ENCODE measurements at places on chromosomes 16 and 17.

DNA sequence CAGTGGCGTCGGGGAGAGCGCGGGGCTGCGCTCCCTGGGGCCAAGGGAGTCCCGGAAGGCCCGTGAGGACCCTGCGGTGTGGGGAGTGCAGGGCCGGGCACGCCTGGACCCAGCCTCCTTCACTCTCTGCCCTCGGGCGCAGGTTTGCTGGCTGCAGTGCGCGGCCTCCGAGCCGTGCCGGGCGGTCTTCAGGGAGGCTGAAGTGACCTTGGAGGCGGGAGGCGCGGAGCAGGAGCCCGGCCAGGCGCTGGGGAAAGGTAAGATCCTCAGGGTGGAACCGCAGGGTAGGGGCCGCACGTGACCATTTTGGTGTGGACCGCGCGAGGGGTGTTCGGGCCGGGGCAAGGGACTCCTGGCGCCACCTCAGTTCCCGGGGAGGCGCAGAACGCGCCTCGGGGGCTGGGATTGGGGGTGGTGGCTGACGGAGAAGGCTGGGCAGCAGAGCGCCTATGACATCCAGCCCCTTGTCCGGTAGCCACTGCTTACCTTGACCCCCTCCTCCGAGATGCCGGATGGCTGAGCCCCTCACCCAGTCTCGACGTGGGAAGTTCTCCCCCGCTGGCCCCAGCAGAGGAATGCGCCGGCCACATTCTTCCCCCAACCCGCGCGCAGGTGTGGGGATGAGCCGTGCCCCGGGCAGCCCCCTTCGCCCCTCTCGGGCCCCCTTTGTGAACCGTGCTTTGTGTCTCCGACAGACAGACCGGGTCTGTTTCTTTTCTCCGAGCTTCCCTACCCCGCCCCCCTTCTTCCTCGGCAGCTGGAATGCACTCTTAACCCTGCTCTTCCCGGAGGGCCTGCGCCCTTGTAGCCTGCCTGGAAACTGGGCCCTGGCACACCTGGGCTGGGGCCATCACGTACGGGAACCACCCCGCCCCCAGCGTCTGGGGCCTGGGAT is 631 bp downstream of the CDH3 start:
- no peak overlapping the region for H3K27ac ChIP-seq
- H3K36me3 ChIP-seq = peaks cover 4% of the 10 kb centered on the region
- DNase-seq = no peak
- H3K4me3 ChIP-seq = peak overlapping the region; percentile 59
- peaks cover 83% of the 10 kb centered on the region for H3K27me3 ChIP-seq
- peaks cover 2% of the 10 kb centered on the region for H3K4me1 ChIP-seq

GRCh38 chr17:68301438-68301959 is 10.2 kb downstream of the ARSG start:
- no peak for DNase-seq
- no peak overlapping the region for H3K4me3 ChIP-seq
- peak overlapping the region; percentile 90 for H3K27ac ChIP-seq
- H3K4me1 ChIP-seq = peaks cover 39% of the 10 kb centered on the region
- H3K27me3 ChIP-seq = no peaks in the 10 kb centered on the region

DNA sequence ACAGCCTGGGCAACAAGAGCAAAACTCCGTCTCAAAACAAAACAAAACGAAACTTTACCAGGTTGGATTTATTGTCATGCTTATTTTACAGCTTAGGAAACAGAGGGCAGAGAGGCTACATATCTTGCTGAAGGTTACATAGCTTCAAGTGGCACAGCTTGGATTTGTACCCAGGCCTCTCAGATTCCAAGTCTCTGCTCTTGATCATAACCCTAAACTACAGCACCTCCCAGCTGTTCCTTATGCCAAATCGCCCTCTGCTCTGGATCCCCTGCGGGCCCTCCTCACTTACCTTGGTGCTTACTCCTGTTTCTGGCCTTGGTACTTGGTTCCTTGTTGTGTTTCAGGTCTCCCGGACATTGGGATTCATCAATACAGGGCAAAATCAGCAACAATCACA is 11.7 kb upstream of the CUEDC1 start:
- no peak overlapping the region for H3K27ac ChIP-seq
- DNase-seq = no peak
- no peak overlapping the region for H3K4me3 ChIP-seq

- no peak for DNase-seq
- no peak overlapping the region for H3K27ac ChIP-seq
- H3K4me1 ChIP-seq = no peaks in the 10 kb centered on the region
- no peaks in the 10 kb centered on the region for H3K36me3 ChIP-seq
- H3K4me3 ChIP-seq = no peak overlapping the region
These were observed 201.8 kb upstream of the CDH5 start for GRCh38 chr16:66164581-66165247.

DNA sequence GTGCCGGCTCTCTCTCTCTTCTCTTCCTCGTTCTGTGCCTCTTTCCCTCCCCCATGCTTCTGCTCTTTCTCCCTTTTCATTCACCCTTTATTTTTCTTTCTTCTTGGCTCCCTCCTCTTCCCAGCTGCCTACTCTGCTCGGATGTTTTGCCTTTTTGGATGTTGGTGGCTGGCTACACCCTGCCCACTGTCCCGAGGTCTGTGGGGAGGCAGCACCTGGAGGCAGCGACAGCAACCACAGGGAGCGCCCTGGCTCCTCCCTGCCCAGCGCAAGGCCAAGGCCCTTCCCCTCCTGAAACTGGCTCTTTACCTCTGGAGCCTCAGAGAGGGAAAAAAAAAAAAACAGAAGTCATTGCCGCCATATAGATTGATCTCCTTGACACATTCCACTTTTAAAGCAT is 20.0 kb downstream of the CLUAP1 start:
- DNase-seq = no peak
- H3K27ac ChIP-seq = no peak overlapping the region
- H3K27me3 ChIP-seq = no peaks in the 10 kb centered on the region
- peaks cover 2% of the 10 kb centered on the region for H3K4me1 ChIP-seq
- H3K4me3 ChIP-seq = no peak overlapping the region
- H3K36me3 ChIP-seq = peaks cover 27% of the 10 kb centered on the region

DNA sequence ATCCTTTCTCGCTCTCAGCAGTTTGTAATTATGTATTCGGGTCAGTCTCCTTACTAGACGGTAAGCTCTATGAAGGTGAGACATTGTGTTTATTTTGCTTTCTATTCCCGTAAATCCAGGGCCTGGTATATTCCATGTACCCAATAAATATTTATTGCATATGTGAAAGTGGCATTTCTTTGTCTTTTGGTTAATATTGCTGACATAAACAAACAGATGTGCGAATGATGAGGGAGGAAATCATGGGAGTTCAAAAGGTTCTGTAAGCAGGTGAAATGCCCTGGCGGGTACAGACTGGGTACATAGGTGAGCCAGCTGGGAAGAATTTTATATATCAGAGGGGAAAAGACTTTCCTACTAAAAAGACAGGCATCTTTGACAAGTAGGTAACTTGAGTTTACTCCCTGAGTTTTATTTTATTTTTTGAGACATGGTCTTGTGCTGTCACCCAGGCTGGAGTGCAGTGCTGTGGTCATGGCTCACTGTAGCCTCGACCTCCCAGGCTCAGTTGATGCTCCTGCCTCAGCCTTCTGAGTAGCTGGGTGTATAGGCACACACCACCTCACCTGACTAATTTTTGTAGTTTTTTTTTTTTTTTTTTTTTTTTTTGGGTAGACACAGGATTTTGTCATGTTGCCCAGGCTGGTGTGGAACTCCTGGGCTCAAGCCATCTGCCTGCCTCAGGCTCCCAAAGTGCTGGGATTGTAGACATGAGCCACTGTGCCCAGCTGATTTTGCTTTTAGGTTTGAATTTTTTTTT is 5.7 kb upstream of the METTL9 start:
- DNase-seq = no peak
- no peak overlapping the region for H3K27ac ChIP-seq
- peaks cover 10% of the 10 kb centered on the region for H3K4me1 ChIP-seq
- no peaks in the 10 kb centered on the region for H3K27me3 ChIP-seq
- no peak overlapping the region for H3K4me3 ChIP-seq

- H3K4me3 ChIP-seq = no peak overlapping the region
- H3K27ac ChIP-seq = no peak overlapping the region
- H3K27me3 ChIP-seq = no peaks in the 10 kb centered on the region
- peaks cover 30% of the 10 kb centered on the region for H3K4me1 ChIP-seq
- H3K36me3 ChIP-seq = no peaks in the 10 kb centered on the region
These were observed 25.3 kb upstream of the FAAP100 start for GRCh38 chr17:81577278-81578000.

DNA sequence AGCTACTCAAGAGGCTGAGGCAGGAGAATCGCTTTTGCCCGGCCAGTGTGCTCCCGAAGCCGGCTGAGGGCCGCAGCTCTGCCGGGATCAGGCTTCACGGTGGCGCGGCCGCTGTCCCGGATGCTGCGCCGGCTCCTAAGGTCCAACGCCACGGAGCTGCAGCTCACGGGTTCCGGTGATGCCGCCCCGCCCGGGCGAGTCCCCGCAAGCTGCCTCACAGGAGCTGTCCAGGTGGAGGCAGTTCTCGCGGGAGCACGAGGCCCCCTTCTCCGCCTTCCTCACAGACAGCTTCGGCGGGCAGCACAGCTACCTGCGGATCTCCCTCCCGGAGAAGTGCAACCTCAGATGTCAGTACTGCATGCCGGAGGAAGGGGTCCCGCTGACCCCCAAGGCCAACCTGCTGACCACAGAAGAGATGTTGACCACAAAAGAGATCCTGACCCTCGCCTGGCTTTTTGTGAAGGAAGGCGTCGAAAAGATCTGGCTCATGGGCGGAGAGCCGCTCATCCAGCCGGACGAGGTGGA is 111.4 kb upstream of the SIAH1 start:
- H3K36me3 ChIP-seq = no peaks in the 10 kb centered on the region
- no peak overlapping the region for H3K4me3 ChIP-seq
- no peak overlapping the region for H3K27ac ChIP-seq
- no peaks in the 10 kb centered on the region for H3K27me3 ChIP-seq
- no peak for DNase-seq

DNA sequence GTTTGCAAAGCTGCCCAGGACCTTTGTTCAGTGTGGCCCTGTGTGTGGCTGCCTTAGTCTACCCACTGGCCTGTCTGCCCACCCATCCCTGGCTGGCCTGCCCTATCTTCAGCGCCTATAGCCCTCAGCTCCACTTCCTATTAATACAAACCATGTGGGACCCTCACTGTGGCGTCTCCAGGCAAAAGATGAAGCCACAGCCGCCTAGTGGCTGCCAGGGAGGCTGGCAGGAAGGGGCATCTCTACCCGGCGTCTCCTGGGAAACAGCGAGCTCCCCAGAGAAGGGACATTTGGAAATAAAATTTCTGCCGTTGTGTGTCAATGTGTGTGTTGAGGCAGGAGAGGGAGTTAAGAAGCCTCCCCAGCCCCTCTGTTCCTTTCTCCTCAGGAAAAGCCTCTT is 31.5 kb downstream of the NEUROD2 start:
- H3K27ac ChIP-seq = no peak overlapping the region
- no peak overlapping the region for H3K4me3 ChIP-seq
- peaks cover 6% of the 10 kb centered on the region for H3K4me1 ChIP-seq

- H3K4me1 ChIP-seq = peaks cover 22% of the 10 kb centered on the region
- peak; percentile 24 for DNase-seq
- no peaks in the 10 kb centered on the region for H3K36me3 ChIP-seq
- H3K27me3 ChIP-seq = no peaks in the 10 kb centered on the region
- peak overlapping the region; percentile 94 for H3K27ac ChIP-seq
These were observed 956 bp upstream of the IST1 start for GRCh38 chr16:71894229-71894920.

DNA sequence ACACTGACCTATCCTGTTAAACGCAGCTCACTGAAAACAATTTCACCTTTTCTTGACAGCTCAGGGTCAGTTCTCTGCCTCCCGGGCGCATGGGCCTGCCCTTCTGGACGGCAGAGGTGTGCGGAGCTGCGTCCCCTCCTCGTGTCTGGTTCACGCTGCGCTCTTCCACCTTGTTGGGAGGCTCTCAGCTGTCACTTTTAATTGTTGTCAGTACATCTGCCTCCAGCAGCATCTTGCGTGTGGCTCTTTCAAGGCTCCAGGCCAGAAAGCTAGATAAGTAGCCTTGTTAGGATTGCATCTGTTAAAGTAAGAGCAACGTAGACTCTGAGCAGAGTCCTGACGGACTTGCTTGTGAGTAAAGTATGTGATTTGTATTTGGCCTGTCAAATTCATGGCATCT is 59.4 kb downstream of the MGAT5B start:
- no peak overlapping the region for H3K4me3 ChIP-seq
- H3K27ac ChIP-seq = no peak overlapping the region
- H3K27me3 ChIP-seq = no peaks in the 10 kb centered on the region
- DNase-seq = no peak
- H3K4me1 ChIP-seq = no peaks in the 10 kb centered on the region

GRCh38 chr16:13118091-13118490 is 216.7 kb downstream of the SHISA9 start:
- no peaks in the 10 kb centered on the region for H3K36me3 ChIP-seq
- peaks cover 10% of the 10 kb centered on the region for H3K27me3 ChIP-seq
- no peak overlapping the region for H3K4me3 ChIP-seq
- no peaks in the 10 kb centered on the region for H3K4me1 ChIP-seq
- DNase-seq = no peak

DNA sequence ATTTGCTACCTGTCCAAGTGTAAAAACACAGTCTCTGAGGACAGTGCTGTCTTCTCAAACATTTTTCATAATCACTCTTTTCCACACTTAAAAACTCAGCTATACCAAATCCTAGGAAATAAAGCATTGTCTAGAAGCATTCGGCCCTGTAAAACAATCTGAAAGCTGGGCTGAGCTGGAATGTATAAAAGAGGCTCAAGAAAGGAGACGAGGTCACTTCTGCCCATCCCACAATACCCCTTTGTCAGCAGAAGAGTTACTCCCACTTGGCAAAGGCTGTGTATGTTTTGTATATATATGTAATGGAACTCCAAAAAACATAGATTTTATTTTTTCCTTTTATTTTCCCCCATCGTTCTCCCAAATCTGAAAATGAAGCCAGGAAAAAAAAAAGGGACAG is 43.9 kb downstream of the STH start:
- H3K27me3 ChIP-seq = no peaks in the 10 kb centered on the region
- peaks cover 15% of the 10 kb centered on the region for H3K4me1 ChIP-seq
- H3K36me3 ChIP-seq = peaks cover 9% of the 10 kb centered on the region
- no peak overlapping the region for H3K27ac ChIP-seq

DNA sequence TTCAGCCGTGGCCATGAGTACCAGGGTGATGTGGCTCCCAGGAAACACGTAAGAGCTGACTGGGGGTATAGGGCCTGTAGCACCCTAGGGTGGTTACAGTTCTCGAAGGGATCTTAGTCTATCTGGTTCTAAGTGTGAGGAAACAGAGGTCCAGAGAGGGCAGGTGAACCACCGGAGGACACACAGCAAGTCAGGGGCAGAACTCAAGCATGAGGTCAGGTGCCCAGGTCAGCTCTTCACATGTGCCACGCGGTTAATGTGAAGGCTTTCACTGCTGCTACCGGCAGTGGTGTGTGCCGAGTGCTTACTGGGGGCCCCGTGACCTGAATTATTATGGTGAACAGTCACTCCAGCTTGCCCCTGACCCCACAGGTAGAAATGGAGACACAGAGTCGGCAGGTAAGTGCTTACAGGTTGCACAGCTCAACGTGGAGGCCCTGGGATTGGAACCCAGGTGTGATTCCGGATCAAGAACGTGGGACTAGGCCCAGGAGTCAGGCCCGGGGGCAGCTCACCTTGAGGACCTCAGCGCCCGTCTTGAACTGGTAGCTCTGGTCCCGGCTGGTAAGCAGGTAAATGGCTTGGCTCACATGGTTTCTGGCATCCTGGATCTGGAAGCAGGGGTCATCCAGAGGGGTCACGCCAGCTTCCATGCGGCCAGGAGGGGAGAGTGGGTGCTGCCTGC is 3.1 kb downstream of the ROGDI start:
- H3K36me3 ChIP-seq = peaks cover 7% of the 10 kb centered on the region
- no peak overlapping the region for H3K4me3 ChIP-seq
- H3K4me1 ChIP-seq = peaks cover 7% of the 10 kb centered on the region
- H3K27ac ChIP-seq = no peak overlapping the region

Measured in naive thymus-derived CD8-positive, alpha-beta T cell (primary cell).